ENCODE measurements at places on chromosomes 16 and 17. TPM values are rescaled to one million over a fixed set of nuclear protein-coding genes. Genes with fewer than 3 reads are reported as not detected.

- DNase-seq = no peak
These were observed 46.9 kb downstream of the TK2 start for GRCh38 chr16:66503030-66503429.

TMEM235 gene
- polyA plus RNA-seq = 0.10 TPM

- no peak for DNase-seq
These were observed 82.4 kb upstream of the KIFC3 start for GRCh38 chr16:57884655-57885133.

- DNase-seq = no peak
These were observed 687 bp upstream of the CIITA start for GRCh38 chr16:10876315-10876714.

DNA sequence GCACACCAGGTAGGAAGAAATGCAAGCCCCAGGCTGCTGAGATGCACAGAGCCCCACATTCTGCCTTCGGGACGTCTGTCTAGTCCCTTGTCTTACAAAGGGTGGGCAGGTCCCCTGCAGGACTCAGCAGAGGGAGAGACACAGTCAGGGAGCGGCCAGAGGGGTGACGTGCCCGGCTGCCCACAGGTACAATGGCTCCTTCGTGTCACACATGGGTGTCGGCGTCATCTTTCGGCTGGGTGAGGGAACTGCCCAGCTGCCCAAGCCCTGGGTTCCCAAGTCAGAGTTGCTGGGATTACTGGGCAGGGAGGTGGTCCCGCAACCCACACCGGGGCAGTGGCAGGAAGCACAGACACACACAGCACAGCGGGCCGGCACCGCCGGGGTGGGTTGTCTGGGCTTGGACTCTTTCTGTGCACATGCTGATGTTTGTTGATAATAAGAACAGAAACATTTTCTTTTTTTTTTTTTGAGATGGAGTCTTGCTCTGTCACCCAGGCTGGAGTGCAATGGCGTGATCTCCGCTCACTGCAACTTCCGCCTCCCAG lies 80.6 kb downstream of the JPH3 start:
- DNase-seq = no peak

DNA sequence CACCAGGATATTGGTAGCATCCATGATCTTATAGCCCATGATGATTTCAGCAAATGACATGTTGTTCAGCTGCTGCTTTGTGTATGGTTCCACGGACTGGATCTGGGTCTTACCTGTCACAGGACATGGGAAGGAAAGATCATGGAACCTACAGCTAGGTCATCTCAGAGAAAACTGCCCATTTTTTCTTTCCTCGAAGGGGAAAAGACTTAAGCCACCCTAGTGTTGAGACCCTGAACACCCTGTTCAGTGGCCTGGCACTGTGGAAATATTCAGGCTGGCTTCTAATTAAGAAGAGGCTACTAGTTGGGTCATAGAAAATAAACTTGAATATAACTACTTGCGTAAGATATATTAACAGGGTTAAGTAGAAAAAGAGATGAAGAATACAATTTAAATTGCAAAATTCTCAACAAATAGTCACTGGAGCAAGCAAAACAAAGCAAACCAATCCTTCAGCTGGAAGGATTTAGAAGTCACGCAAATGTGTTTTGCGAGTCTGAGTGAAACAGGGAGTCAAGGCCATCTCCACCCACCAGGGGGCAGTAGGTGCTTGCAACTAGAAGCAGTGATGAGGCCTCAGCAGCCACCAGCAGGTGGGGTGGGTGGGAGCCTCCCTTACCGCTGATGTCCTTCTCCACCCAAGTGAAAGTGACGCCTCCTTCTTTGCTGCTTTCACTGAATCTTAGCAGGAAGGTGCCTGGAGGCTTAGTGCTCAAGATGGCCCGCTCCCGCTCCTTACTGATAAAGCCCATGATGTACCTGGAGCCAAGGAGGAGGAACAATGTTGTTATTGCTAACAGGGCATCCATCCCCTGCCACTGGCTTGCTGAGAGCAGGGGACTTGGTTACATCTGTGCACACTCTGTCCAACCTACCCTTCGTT lies 34.3 kb downstream of the STAT5A start:
- peak; percentile 78 for DNase-seq

GRCh38 chr17:42578282-42578869 lies 847 bp upstream of the PSMC3IP start:
- peak; percentile 65 for DNase-seq

HSD11B2 gene
- polyA plus RNA-seq = 42.5 TPM

DNA sequence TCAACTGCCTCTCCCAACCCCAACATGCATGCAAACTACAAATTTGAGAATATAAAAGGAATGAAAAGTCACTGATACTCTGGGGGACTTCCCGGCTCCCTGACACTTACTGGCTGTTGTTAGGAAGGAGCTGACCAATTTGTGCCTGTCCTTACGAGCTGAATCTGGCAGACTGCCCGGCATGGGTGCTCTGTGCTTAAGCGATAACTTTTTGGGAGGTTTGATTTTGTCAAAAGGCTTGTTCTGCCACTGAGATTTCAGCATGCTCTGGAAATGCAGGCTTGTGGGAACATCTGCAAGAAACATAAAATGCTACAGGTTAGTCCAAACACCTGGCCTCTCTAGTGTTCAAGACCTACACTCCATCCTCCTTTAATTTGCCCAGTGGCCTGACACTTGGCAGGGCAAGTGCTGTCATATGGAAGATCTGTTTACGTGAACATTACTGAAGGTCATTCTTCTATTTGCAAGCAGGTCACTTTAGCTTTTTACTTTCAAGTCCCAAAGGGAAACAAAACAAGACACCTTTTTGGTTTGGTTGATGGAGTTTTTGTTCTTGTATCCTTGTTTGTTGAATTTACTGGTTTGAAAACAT lies 40.6 kb downstream of the STH start:
- DNase-seq = no peak

MYO15A gene
- polyA plus RNA-seq = 2.2 TPM

DNA sequence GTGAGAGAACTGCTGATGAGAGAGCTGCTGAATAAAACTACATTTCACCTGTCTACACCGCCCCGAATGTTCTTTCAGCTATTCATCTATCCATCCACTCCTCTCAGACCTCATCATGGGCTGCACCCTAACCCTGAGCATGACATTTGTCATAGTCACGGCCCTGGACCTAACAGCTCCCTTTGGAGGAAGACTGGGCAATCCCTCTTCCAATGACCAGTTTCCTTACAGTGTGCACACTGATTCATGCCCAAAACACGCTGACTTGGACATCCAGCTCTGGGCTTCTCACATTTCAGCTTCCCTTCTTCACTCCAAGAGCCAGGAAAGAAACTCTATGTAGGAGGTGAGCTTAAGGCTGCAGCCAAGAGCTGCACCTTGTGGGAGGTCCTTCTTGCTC lies 41.8 kb upstream of the ARL4D start:
- no peak for DNase-seq

GRCh38 chr17:8960325-8961140 lies 5.0 kb downstream of the PIK3R5 start:
- DNase-seq = no peak

- DNase-seq = no peak
These were observed 18.1 kb downstream of the TNFRSF13B start for GRCh38 chr17:16953841-16954240.

SYT17 gene
- 18.9 TPM for polyA plus RNA-seq

RSPRY1 gene
- 31.4 TPM for polyA plus RNA-seq

FMNL1 gene
- 7.9 TPM for polyA plus RNA-seq

DNA sequence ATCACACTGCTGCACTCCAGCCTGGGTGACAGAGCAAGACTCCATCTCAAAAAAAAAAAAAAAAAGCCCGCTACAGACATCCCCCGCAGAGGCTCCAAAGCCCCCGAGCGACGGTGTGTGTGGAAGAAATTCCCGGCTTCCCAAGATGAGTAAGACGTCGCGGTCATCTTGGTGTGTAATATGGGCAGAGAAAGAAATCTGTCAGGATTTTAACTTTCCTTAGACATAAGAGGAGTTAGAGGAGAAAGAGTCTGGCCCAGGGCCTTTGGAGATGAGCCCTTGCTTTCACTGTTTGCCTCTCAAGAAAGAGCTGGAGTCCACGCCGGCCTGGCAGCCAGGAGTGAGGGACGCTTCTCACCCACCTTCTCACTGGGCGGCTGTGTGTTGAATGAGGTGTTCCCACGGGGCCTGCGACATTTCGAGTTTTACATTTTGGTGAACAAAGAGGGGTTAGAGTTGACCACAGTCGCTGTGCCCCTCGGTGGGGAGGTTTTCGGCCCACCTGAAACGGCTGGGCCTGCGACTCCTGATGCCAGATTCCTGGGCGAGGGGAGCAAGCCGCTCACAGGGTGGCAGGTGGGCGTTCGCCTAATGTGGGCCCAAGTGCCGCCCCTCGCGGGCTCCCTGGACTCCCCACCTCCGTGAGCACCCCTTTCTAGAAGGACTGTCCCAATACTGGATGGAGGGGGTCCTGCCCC lies 17.9 kb downstream of the C1QTNF1 start:
- DNase-seq = no peak

SLC38A8 gene
- polyA plus RNA-seq = not detected
